ENCODE measurements at places on chromosomes 5 and 9.
A peak's percentile ranks its signal among the peaks of the same experiment; 100 is the strongest.

DNA sequence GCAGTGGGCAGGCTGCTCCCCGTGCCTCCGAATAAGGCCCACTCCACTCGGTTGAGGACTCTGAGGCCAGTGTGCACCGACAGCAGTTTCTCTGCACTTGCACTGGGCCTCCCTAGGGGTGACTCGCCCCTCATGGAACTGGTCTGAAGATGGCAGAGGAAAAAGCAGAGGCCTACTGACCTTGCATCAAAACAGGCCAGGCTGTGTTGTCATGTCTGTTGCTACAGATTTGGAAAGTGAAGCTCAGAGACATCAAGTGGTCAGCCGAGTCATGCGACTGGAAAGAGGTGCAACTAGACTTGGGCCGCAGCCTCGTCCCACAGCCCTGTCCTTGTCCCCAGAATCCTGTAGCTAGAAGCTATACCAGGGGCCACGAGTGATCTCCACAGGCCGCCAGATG is 78.3 kb downstream of the DCP2 start:
- no peak overlapping the region for H3K27ac ChIP-seq
- no peaks in the 10 kb centered on the region for H3K4me1 ChIP-seq
- H3K27me3 ChIP-seq = no peaks in the 10 kb centered on the region
- H3K4me3 ChIP-seq = no peak overlapping the region
- no peak for DNase-seq
- H3K36me3 ChIP-seq = no peaks in the 10 kb centered on the region

DNA sequence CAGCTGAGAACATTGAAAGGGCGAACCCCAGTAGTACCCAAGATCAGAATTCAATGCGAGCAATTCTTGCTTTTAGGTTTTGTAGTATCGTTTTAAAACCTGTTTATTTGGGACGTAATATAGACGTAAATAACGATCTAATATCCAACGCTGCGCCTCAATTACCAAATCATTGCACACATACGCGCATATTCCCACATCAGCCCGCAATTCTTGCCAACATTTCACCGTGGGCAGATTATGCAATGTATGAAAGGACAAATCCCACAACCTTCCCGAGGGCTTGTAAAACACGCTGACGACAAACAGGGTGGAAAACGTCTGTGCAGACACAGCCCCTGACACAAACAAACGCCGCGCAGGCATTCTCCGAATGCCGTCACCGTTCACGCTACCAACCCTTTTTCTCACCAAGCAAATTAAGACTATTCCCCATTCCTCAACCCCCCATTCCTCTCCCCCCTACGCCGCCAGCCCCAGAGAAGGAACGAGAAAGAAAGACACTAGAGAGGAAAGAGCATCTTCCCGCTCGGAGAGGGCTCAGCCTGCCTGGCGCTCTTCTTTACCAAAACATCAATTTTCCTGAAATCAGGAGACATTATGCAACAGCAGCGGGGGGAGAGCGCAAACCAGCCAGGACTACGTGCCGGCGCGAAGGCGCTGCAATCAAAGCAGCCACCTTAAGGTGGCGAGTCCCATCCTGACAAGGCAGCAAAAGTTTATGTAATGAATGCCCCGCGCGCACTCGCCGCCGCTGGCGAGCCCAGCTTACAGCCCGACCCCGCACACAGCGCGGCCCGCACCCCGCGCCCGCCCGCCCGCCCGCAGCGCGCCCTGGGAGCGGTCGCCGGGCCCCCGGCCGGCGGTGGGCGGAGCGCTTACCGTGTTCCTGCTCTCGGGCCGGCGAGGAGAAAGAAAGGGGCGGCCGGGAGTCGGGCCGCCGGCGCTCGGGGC is 597 bp downstream of the NFIL3 start:
- peak overlapping the region; percentile 83 for H3K27ac ChIP-seq
- peaks cover 41% of the 10 kb centered on the region for H3K4me1 ChIP-seq
- H3K27me3 ChIP-seq = no peaks in the 10 kb centered on the region
- peak; percentile 44 for DNase-seq

DNA sequence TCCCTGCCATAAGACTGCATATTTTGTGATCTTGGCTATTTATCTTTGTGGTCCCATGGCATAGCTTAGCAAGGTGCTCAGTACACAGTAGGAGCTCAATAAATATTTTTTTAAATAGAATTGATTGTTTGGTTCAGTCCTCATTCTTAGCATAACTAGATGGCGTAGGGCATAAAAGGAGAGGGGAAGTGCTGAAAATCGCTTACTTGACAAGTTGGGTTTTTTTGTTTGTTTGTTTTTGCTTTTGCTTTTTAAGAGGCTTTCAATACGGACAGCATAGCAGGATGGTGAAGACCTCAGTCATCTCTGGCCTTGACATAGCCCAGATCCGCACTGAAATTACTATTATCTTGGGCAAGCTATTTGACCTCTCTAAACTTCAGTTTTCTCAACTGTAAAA is 86.6 kb upstream of the RANBP3L start:
- H3K36me3 ChIP-seq = no peaks in the 10 kb centered on the region
- peaks cover 15% of the 10 kb centered on the region for H3K4me1 ChIP-seq
- no peak for DNase-seq
- H3K4me3 ChIP-seq = no peak overlapping the region
- no peak overlapping the region for H3K27ac ChIP-seq

DNA sequence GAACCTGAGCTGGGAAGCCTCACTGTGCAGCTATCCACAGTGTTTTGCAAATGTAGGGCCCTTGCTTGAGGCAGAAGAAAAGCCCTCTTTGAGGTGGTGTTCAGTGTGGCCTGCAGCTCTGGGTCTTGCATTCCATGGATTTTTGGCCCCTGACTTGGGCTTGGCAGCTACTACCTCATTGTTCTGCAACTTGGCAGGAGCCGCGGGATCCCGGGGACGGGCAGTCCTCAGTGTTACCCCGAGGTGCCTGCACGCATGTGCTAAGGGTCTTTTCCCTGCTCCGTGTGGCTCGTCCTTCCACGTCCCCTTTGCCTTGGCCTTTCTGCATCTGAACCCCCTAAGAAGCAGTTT is 39.8 kb downstream of the NEK6 start:
- no peak overlapping the region for H3K4me3 ChIP-seq
- peaks cover 20% of the 10 kb centered on the region for H3K36me3 ChIP-seq
- peaks cover 60% of the 10 kb centered on the region for H3K4me1 ChIP-seq

DNA sequence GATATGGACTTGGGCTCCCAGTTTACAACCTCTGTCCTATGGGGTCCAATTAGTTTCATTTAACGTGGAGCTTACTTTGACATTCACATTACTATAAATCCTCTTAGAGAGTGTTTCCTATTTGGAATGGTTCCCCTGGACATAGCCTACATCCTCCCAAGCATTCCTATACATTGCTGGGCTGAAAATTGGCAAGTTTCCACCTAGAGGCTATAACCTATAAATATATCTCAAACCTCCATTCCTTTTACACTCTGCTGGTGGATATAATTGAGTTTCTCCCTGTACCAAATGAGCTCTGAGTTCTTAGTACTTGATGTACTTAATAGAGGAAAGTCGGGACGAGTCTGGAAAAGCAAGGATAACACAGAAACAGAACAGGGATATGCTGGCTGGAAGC is 172.8 kb downstream of the ASTN2 start:
- H3K27me3 ChIP-seq = no peaks in the 10 kb centered on the region
- DNase-seq = no peak
- H3K36me3 ChIP-seq = no peaks in the 10 kb centered on the region
- H3K27ac ChIP-seq = no peak overlapping the region

DNA sequence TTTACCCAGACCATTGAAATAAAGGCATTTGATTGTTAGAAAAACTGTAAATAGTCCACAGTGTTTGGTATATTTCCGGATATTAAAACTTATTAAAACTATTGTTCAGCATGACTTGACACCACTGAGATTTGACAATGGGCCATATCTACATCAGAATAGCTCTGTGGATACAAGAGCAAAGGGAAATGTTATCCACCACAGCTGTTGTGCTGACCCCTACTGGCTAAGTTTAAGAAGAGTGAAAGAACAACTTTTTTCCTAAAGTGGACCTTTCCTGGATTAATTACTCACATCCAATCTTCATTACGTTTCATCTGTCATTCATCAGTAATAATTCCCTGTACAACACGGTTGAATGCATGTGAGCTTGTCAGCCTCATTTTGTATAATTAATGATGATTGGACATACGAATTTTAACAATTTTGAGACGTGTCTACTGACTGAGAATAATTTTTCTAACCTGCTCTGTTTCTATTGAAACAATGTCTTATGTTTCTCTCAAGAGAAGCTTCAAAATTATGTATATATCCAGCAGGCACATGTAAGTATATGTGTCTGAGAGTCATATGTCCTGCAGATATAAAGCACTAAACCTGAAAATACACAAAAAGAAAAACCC is 1952.6 kb downstream of the MAT2B start:
- no peaks in the 10 kb centered on the region for H3K36me3 ChIP-seq
- no peaks in the 10 kb centered on the region for H3K4me1 ChIP-seq
- no peak overlapping the region for H3K4me3 ChIP-seq

GRCh38 chr9:12272471-12273120 is 420.6 kb upstream of the TYRP1 start:
- no peaks in the 10 kb centered on the region for H3K27me3 ChIP-seq
- DNase-seq = no peak
- no peaks in the 10 kb centered on the region for H3K4me1 ChIP-seq
- no peaks in the 10 kb centered on the region for H3K36me3 ChIP-seq
- no peak overlapping the region for H3K4me3 ChIP-seq

DNA sequence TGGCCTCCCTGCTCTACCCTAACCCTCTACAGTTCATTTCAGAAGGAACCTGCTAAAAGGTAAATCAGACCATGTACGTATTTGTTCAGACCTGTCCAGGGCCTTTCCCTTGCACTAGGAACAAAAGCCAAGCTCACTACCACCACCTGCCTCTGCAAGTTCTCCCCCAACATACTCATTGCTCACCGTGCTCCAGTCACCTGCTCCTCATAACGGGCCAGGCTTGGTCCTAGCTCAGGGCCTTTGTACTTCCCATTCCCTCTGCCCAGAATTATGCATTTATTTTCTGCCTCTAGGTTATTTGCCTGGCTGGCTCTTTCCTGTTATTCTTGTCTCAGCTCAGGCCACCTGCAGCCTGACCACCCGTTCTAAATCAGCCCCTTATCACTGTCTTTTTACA is 4.8 kb upstream of the FGF1 start:
- H3K27me3 ChIP-seq = peaks cover 4% of the 10 kb centered on the region
- no peak overlapping the region for H3K27ac ChIP-seq
